ENCODE measurements at places on chromosomes 7 and 10.

DNA sequence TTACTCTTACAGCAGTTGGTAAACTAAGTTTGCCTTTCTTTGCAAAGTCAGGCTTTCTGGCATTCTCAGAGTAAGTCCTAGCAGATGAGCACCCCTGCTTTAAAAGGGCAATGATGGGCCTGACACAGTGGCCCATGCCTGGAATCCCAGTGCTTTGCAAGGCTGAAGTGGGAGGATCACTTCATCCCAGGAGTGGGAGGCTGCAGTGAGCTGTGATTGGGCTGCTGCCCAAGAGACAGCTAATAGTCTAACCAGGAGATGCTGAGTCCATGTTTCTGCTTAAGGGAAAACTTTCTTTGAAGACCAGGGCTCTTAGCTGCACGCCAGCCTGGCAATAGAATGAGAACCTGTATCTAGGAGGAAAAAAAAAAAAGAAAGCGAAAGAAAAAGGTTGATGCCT lies 100.2 kb upstream of the MPP7 start:
- DNase-seq: no peak

DNA sequence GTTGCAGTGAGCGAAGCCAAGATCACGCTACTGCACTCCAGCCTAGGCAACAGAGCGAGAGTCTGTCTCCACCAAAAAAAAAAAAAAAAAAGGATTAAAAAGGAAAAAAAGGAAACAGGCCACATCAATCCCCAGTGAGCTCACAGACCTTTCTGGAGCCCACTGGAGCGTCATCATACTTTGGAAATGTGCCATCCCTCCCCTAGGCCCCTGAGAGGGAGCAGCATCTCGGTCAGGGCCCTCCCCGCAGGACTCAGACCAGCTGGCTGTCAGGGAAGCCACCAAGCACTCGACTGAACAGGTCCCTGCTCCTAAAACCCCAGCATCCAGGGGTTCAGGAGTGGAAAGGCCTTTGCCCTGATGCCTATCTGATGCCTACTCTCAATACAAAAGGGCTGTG lies 97.9 kb upstream of the SH2B2 start:
- no peak for DNase-seq

- no peak for DNase-seq
Measured at GRCh38 chr7:97801108-97801507, 69.2 kb downstream of the TAC1 start.

GRCh38 chr7:30074422-30075030 lies 46.3 kb downstream of the PLEKHA8 start:
- no peak for DNase-seq

GRCh38 chr10:13352519-13352918 lies 4.4 kb upstream of the SEPHS1 start:
- DNase-seq: peak; percentile 62

GRCh38 chr10:96501985-96502384 lies 11.7 kb downstream of the TLL2 start:
- DNase-seq: no peak

DNA sequence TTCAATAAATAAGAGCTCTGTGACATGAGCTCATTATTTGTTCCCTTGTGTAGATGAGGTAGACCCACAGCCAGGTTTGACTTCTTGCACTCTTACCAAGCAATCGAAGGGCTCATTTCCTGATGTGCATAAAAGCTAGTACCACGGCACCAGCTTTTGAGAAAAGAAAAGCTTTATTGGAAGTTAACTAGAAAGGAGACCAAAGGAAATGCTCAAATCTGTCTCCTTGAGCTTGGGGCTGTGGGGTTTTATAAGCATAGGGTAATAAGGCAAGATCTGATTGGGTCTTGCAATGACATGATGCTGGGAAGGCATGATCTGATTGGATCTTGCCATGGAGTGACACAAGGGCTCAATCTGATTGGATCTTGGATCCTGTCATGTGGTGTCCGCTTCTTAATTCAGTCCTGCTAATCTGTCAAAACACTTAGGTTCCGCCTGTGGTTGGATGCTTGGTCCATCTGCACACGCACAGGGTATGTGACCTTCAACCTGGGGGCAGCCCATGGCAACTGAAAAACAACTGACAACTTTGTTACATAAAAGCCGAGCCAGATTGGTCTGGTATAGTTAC lies 47.8 kb upstream of the FRMD4A start:
- no peak for DNase-seq

DNA sequence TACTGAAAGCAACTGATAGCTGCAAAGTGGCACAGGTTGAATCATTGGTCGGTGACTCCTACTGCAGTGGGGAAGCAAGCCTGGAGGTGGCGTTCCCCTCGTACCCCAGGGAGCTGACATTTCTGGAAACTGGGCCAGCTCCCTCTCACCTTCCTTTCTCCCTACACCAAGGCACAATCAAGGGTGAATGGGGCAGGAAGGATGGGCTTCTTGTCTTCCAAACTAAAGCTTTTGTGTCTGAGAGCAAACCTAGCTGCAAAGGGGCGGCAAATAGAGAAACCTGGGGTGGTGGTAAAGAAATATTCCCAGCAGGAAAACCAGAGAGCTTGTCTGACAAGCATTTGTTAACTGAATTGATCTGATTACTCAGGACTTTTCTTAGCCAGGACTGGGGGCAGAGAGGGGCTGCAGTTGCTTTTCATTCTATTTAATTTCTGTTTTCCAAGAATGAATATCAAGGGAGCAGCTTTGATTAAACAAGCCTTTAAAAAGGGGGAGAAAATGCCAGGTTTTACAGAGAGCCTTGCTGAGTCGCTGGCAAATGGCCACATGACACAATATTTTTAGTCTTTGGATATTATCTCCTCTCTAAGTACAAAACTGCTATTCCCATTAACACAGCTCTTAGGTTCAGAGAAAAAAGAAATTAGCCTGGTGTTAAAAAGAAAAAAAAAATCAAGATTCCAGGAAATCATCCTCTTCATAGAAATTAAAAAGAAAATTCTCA lies 27.8 kb downstream of the CDHR3 start:
- peak; percentile 68 for DNase-seq

GRCh38 chr10:11286261-11286852 lies 268.7 kb downstream of the CELF2 start:
- no peak for DNase-seq

- no peak for DNase-seq
Measured at GRCh38 chr7:70736715-70737460, 395.1 kb upstream of the GALNT17 start.

Measured in WTC11 (cell line).